Substantia nigra (tissue), 51 donors: ENCODE measurements at places on chromosomes 7 and 10.

GRCh38 chr10:26790221-26790995 lies 70.3 kb downstream of the ABI1 start:
- DNase-seq = no peak

GRCh38 chr7:41323806-41324205 lies 379.1 kb downstream of the INHBA start:
- no peak for DNase-seq

GRCh38 chr7:39825401-39825980 lies 124.6 kb upstream of the CDK13 start:
- no peak for DNase-seq

DNA sequence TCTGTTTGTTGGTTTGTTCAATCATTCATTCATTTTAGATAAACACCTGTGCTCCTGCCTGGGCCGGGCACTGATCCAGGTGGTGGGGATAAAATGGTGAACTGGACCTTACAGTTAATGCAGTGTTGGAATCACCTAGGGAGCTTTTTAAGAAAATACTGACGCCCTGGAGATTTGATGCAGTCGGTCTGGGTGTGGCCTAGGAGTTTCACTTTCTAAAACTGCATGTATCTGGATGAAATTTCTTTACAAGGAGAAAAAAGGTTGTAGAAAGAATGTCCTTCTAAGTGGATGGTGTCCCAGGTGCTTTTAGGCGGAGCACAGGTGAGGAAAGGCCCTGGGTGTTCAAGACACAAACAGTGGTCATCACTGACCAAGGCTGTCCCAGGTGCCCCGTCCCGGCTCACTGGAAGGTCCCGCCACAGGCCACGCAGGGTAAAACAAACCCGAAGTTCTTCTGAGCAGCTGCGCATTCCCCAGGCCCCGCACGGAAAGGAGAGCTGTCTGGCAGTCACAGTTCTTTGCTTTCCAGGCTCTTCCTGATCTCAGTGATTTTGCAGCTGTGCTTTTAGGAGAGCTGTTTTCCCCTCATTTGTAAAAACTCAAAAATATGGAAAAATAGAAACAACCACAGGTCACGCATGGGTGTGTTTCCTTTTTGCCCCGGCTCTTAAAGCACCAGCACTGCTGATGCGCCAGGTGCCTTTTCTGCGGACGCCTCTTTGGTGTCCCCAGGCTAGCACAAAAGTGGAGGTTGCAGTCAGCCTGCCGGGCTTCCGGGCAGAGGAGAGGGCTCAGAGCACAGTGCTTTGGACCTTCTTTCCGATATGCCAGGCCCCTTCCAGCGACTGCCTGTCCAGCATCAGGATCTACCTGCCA lies 161.9 kb downstream of the GRK5 start:
- DNase-seq = no peak

GRCh38 chr7:138575897-138576428 lies 115.9 kb downstream of the TRIM24 start:
- DNase-seq = no peak

- DNase-seq = no peak
Observed at GRCh38 chr10:112213098-112213823, 29.7 kb upstream of the GPAM start.

- DNase-seq = no peak
Observed at GRCh38 chr10:11161096-11161495, 143.4 kb downstream of the CELF2 start.

DNA sequence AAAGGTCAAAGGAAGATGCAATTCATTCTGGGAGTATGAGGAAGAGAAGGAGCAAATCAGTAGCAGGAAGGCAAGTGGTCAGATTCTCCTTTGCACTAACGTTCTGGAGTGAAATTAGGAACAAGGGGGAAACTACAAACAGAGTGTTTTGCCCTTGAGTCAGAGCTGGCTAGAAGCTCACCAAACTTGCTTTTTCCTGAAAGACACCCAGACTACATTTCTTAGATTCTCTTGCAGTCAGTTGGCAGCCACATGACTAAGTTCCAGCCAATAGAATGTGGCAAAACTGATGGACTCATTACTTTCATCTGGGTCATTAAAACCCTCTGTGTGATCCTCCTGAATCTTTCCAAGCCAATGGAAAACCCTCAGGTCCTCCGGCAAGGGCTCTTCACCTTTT lies 18.6 kb upstream of the DLX5 start:
- no peak for DNase-seq

DNA sequence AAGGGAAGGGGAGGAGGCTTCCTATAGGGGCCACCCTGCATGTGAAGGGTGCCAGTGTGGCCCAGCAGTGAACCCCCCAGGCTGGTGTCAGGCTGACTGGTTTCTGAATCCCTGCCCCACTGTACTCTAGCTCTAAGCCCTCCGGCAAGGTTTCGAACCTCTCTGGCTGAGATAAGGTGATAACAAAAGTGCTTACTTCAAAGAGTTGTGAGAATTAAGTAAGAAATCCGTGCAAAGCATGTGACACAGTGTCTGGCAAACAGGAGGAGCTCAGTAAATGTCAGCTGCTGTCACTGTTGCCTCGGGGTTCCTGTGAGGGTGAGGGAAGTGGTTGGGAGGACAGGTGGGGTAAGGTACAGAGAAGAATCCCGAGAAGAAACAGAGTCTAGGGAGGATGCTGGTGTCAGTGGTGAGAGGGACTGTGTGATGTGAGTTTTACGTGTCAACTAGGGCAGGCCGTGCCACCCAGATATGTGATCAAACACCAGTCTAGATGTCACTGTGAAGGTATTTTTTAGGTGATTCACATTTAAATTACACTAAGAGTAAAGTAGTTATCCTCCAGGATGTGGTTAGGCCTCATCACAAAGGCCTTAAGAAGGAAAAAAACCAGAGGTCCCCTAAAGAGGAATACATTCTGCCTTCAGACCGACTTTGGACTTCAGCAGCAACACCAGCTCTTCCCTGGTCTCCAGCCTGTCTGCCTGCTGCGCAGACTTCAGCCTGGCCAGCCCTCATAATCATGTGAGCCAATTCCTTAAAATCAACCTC lies 64.4 kb downstream of the BPGM start:
- no peak for DNase-seq

DNA sequence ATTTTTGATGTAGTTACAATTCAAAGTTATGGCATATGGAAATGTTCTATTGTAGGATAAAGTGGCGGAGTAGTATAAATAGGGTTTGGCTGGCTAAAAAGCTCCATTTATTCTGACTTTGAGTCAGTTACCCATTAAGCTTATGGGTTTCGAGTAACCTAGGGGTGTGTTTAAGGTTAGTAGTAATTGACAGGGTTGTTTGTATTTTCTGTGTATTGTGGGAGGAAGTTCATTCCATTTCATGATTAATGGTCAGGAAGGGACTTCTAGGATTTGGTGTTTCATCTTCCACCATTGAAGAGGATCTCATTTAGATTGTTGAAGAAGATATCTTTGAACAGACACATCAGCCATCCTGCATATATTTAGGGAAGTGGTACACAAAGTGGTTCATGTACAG lies 75.0 kb downstream of the BICC1 start:
- no peak for DNase-seq

- no peak for DNase-seq
Observed at GRCh38 chr7:107982042-107982840, 20.7 kb downstream of the LAMB1 start.

- DNase-seq = no peak
Observed at GRCh38 chr7:134545380-134545779, 3.5 kb upstream of the AKR1B15 start.

GRCh38 chr10:52232561-52233350 lies 81.3 kb upstream of the DKK1 start:
- no peak for DNase-seq

GRCh38 chr7:157949711-157950110 lies 612.9 kb downstream of the DNAJB6 start:
- no peak for DNase-seq

DNA sequence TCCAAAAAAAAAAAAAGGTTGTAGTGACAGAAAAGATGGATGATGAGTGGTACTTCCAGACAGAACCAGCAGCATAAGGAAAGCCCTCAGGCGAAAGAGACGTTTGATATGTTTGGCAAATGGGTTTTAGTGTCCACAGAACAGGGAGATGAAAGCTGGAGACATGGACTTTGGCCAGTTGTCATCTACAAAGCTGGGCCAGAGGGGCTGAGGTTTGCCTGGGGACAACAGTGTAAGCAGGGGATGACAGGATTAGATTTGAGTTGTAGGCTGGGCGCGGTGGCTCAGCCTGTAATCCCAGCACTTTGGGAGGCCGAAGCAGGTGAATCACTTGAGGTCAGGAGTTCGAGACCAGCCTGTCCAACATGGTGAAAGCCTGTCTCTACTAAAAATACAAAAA lies 47.8 kb upstream of the ELN start:
- DNase-seq = no peak

- no peak for DNase-seq
Observed at GRCh38 chr10:69636626-69637605, 6.9 kb downstream of the FAM241B start.
